ENCODE measurements at places on chromosomes 1 and 21.

DNA sequence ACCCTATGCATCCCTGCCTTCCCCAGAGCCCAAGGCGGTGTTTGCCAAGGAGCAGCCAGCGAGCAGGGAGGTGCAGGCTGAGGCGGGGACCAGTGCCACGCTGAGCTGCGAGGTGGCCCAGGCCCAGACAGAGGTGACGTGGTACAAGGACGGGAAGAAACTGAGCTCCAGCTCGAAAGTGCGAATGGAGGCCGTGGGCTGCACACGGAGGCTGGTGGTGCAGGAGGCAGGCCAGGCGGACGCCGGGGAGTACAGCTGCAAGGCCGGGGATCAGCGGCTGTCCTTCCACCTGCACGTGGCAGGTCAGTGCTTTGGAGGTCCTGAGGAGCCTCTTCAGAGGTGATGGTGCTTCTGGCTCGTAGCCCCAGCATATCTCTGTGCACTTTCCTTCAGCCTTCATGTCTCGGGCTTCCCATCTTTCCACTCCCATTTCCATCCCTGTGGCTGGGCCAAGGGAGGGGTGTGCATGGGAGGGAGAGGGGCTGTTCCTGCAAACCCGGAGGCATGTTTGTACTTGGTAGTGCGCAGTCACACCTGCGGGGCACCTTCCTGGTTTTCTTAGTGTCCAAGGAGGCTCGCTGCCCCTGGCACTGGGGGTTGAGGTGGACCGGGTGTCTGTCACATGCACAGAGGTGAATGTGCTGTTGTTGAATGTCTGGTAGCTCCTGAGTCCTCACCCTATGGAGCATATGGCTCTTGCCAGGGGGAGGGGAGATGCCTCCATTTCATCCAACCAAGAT lies 56.4 kb downstream of the OBSCN start:
- no peak for DNase-seq

DNA sequence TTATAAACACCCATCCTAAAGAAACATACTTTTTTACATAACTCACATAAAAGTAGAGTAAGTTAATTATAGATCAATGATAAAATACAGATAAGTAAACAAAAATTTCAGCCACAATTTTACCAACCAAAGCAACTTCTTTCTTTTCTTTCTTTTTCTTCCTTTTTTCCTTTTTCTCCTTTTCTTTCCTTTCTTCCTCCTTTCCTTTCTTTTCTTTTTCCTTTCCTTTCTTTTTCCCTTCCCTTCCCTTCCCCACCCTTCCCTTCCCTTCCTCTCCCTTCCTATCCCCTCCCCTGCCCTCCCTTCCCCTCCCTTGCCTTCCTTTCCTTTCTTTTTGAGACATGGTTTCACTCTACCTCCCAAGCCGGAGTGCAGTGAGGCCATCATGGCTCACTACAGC lies 56.5 kb upstream of the C1orf53 start:
- DNase-seq: no peak

DNA sequence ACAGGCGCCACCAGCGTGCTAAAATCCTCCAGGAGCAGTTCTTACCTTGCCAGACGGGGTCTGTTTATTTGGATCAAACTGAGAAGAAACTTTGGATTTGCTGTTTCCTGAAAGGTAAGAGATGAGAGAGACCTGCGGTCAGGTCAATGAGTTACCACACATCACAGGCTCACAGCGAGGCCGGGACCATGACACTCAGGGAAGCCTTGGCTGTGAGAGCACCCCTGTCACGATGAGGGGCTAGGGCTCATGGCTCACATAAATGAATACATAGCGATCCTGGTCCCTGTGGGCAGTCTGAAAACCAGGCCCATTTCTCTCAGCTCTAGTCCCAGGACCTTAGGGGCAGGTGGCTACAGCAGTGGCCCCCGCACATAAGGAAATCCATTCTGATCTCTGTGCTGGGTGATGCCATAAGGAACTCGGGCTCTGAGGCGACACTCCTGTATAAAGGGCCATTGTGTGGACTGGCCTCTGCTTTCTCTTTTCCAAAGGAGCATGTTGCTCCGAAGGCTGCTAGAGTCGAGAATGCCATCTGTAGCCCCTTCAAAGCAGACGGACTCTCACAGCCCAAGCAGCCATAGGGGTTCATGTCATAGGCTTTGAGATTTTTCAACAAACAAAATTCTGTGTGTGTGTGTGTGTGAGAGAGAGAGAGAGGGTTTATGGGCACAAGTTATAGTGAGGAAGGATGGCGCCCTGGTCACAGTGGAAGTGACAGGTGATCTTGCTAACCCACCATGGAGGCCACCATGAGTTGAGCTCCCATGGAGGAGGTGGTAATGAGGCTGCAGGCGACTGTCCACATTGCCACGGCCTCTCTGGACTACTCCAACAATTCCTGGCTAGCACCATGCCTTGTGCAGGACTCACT lies 9.0 kb upstream of the SRM start:
- no peak for DNase-seq

- no peak for DNase-seq
Observed at GRCh38 chr1:53669621-53670191, 69.3 kb downstream of the GLIS1 start.

- no peak for DNase-seq
Observed at GRCh38 chr1:157201767-157202166, 63.6 kb upstream of the ETV3 start.

DNA sequence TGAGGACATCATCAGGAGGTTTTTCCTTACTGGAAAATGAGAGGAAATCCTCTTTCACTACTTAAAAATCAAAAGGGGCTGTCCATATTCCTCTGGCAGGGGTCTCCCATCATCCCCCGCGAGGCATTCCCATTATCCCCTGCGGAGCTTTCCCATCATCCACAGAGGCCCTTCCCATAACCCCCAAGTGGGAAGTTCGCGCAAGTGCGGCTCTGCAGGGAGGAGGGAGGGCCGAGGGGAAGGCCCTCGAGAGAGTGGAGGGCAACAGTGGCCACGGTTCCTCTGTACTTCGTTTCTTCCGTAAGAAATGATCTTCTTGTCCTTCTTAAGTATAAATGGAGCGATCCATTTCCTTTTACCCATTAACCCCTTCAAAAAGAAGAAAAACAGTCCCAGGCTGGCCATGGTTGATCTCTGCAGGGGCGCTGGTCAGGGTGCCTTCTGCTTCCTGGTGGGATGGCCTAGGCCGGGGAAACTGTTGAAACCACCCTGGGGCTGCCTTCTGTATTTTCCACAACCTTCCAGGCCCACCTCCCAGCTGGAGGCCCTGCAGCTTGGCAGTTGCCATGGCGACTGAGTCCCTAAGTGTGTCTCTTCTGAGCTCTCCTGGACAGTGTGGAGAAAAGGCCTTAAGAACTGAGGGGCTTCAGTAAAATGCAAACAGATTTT lies 3.6 kb upstream of the RSPH1 start:
- no peak for DNase-seq

- no peak for DNase-seq
Observed at GRCh38 chr1:243849421-243850201, 432 bp downstream of the AKT3 start.
